CD4-positive, alpha-beta T cell treated with Interferon alpha-2 for 1 hour (primary cell): ENCODE measurements at places on chromosomes 7 and 10.

- DNase-seq: no peak
Observed at GRCh38 chr7:24722386-24723177, 34.7 kb downstream of the GSDME start.

DNA sequence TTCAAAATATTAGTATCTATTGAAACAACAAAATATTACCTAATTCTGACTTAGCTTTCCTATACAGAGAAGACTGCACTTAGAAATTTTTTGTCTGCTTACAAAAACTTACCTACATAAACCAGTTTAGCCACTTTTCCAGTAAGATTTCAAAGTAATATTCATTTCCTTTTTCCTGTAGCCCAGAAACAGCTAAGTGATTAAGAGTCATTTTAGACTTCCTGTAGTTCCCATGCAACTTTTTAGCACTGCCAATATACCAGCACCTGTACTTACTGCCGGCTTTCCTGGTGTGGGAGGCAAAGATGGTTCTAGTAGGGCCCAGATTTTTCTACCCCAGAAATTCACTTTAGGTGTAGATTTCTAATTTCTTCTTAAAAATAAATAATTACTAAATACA is 21.8 kb downstream of the NT5C2 start:
- no peak for DNase-seq

GRCh38 chr7:151818674-151819519 is 58.0 kb downstream of the PRKAG2 start:
- no peak for DNase-seq

DNA sequence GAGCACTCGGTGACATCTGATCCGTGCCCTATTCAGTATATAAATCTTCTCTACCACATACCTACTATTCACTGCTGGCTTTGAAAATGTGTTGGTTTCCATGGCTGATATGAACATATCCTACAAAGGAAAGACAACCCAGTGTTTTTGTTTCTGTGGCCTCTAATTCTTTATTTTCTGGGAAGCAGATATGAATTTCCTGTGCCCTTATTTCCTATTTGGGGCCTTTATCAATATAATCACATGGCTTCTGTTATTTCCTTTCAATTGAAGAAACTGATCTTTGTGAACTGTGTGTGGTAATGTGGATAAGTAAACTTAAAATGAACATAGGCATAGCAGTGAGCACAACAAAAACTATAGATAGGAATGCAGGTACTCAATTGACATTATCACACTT is 10.6 kb downstream of the CCNJ start:
- DNase-seq: no peak

GRCh38 chr10:129122846-129123245 is 344.2 kb upstream of the MGMT start:
- no peak for DNase-seq

GRCh38 chr7:157981778-157982177 is 605.8 kb downstream of the PTPRN2 start:
- no peak for DNase-seq

DNA sequence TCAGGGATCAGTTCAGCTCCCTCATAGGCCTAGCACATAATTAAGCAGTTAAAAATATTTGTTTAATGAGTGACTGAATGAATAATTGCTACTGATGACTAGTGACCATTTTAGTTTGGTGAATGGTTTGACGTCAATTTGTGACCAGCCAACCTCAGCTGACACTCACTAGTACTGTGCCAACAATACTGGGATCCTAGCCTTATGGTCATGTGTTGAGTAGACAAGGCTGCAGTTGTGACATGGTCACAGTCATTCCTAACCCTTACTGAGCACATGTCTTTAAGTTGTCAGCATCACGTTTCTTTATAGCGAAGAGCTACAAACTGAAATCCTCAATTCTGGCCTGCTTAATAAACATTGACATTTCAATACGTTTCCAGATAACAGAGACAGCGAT is 86.9 kb upstream of the SLC26A5 start:
- no peak for DNase-seq

DNA sequence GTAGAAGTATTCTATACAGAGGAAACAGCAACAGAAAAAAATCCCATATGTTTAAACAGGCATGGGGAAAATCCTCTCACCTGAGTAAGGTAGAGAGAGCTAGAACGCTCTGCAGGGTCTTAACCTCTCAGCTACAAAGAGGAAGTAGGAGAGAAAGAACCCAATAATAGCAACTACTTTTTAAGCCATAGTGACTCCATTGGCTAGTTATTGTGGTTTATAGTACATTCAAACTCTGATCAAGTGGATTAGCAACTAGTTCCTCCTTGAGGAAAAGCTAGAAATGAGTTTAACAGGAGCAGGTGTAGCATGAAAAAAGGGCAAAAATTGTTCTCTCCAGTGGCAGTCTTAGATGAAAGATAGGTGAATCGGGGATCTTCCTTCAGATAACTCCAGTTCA is 89.7 kb downstream of the HGF start:
- no peak for DNase-seq

DNA sequence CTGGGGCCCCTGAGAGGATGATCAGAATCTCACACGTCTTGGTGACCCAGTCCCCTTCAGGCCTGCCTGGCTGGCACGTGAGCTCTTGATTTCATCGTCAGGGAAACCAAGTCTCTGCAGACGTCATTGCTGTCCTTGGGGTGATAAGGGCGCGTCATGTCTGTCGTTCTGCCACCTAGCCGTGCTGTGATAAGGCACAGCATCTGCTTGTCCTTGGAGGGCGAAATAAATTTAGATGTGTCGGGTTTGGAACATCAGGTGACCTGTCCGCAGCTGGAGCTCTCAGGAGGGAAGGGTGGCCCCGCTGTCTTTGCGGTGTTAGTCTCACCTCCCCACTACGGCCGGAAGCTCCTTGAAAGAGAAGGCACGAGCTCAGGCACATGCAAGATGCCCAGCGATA is 129.2 kb downstream of the GRK5 start:
- no peak for DNase-seq

DNA sequence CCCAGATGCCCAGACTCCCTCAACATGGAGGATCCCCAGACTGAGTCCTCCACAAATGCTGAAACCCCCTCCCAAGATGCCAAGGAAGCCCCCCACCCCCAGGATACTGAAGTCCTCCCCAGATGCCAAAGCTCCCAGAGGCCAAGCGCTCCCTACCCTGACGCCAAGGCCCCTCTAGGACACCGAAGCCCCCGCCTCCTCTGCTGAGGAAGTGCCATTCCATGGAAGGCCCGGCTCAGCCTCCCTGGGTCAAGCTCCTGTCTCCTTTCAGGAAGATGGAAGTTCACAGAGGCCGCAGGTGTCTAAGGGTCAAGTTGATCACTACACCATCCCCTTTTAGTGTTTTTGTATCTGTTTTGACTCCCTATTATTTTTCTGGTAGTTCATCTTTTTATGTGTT is 606.8 kb downstream of the DNAJB6 start:
- DNase-seq: no peak

DNA sequence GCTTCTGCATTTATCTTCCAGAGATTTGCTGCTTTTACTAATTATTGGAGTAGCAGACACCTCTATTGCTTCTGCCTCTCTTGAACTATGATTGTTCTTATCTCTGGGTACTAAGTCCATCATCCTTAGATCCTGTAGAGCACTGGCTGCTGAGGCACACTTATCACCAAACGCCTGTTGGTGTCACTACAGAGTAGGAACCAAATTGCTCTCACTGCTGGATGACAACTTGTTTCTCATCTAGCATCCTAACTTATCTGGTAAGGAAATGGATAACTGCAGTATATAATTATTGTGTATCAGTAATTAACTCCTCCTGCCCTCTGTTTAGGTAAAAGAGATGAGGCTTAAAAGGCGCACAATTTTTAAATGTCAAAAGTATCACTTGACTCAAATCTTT is 1059.4 kb downstream of the NRG3 start:
- no peak for DNase-seq

GRCh38 chr7:150322833-150323681 is at the start of the genes ACTR3C and LRRC61:
TSS of gene ACTR3C (minus strand) at chr7:150323545. CDS start at chr7:150295296, 28,249 bp downstream.
TSS of gene LRRC61 (plus strand) at chr7:150323355. CDS start at chr7:150336862, 13,507 bp downstream.
- DNase-seq: peak; percentile 53

GRCh38 chr10:84205049-84205852 is 10.9 kb downstream of the CDHR1 start:
- peak; percentile 58 for DNase-seq

GRCh38 chr7:148587076-148587475 is 3.5 kb upstream of the C7orf33 start:
- DNase-seq: no peak

DNA sequence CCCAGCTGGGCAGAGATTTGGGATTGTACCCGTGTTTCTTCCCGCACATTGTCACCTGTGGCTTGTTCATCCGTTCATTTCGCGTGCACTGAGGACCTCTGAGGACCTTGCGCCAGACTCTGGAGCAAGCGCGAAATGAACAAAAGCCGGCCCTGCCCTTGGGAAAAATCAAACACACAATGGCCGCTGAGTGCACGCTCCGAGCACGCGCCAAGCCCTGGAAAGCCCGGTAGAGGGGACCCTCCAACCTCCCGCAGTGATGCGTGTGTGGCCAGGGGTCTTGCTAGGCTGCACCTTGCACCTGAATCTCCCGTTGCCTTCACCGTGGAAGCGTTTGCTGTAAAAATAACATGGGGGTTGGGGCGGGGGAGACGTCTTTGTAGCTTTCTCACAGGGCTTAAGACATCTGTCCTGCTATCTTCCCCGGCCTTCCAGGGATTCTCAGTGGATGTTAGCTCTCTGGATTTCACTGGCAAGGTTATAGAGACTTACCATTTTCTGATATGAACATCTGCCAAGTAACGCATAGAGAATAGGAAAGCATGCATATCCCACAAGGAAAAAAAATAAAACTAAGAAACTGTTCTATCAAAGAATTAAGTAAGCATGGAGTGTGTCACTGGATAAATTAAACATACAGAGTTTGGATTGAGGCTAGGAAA is 37.3 kb downstream of the ZNF777 start:
- no peak for DNase-seq

DNA sequence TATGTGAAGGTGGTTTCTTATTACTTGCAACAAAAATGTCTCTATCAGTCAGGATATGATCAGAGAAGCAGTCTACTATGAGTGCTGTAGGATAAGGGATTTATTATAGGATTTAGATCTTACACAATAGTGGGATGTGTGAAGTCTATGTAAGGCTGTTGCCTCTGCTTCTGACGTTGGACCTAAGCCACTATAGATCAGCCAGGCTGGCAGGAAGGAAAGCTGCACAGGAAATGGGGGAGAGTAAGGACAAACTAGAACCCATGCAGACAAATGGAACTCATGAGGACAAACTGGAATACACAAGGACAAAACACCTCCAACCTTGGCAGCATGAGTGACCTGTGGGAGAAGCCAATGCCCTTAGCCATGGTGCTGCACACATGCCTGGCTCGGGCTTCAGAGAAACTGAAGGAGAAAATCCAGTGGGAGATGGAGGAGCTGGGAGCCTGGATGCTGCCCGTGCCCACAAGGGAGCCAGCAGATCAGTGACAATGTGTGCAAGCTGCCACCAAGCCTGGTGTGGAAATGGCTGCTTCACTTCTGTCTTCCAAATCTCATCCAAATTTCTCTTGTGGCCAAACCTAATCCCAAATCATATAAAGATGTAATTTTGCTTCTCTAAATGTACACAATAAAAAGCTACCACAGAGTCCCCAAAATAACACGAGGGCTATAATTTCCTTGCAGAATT is 147.0 kb upstream of the PCGF5 start:
- DNase-seq: no peak

DNA sequence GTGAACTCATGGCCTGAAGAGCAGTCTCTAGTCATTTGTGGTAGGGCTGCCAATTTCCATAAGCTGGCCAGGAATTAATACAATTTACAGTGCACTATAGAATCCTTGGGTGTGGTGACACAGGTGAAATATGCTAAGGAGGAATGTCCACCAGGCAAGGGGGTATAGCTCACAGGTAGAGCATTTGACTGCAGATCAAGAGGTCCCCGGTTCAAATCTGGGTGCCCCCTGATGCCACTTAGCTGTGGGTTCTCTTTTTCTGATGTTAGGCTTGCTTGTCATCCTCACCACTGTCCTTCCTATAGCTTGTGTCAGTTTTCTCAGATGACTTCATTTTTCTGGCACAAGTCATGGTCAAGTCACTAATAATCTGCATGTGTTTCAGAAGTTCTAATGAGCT is 108.7 kb downstream of the ZNF467 start:
- DNase-seq: no peak

DNA sequence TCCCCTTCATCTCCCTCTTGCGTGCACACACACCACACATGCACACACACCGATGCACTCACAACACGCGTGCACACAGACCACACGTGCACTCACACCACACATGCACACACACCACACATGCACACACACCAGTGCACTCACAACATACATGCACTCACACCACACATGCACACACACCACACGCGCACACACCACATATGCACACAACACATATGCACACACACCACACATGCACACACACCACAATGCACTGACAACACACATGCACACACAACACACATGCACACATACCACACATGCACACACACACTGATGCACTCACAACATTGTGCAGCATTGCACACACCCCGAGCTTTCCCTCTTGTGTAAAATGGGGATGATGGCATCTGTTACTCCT is 68.1 kb downstream of the TRRAP start:
- no peak for DNase-seq

DNA sequence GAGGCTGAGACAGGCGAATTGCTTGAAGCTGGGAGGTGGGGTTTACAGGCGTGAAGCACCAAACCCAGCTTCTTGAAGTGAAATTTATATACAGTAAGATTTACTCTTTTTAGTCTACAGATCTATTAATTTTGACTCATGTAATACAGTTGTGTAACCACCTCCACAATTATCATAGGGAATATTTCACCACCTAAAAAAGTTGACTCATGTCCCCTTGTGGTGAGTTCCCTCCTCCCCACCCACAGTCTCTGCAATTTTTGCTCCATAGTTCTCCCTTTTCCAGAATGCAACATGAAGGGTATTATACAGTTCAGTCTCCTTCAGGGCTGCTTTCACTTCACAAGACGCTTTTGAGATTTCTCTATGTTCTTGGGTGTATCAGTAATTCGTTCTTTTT is 156.8 kb downstream of the FAM107B start:
- no peak for DNase-seq

- no peak for DNase-seq
Observed at GRCh38 chr7:11607686-11608085, 224.3 kb downstream of the THSD7A start.

DNA sequence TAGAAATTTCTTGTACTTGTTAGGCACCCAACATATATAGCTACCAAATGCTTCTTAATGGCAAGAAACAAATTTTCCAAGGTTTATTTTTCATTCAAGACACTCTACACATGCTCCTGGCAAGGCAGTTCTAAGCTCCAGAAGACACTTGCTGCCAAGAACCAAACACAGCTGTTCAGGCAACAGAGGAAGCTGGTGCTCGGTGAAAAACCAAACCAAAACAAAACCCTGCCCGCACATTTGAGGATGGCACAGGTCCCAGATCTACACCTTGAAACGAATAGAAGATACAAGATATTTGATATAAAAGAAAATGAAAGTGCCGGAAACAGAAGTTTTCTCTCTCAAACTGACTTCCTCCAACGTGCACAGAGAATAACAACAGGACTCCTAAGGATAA is 4.9 kb upstream of the DNTT start:
- DNase-seq: peak; percentile 11

GRCh38 chr7:33900501-33900900 is 4.8 kb upstream of the BMPER start:
- no peak for DNase-seq
